ENCODE measurements at places on chromosomes 1 and 21.
A peak's percentile ranks its signal among the peaks of the same experiment; 100 is the strongest.

- DNase-seq, result no peak
Observed at GRCh38 chr1:219144658-219145315, 28.9 kb upstream of the LYPLAL1 start.

DNA sequence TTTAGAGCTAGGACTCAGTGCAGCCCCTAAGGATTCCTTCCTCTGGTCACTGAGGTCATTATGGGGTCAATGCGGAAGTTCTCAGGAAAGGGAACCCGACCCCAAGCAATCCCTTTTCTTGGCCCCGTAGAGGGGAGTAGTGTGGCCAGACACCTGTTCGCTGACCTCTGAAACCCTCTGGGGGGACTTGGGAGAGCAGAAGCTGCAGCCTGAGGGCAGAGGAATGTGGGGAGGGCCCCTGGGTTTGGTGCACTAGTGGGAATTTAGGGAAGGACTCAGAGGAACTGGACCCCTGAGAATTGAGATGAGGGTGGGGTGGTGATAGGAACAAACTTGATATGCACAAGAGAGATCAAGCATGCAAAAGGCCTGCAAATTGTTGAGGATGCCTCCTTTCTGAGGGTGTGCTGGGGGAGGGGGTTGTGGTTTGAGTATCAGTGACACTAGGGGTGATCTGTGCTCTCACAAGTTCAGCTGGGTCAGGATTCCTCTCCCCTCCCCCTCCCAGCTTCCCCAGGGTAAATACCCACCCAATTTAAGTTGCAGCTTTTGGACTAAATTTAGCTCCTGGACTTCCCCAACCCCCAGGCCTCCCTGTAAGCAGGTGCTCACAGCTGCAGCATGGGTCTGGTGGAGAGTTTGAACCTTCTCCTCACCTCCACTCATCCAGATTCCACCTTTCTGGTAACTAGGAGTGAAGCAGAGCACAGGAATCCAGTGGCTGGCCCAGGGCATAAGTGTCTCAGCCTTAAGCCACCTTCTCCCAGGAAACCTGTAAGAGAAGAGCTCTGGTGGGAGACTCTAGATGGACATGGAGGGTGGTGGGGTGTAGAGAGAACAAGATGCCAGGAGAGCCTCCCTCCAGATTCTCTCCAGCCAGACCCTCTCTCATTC, 13.5 kb downstream of the ADAMTSL4 start:
- DNase-seq, result no peak

- no peak for DNase-seq
Observed at GRCh38 chr21:38756746-38757145, 49.0 kb upstream of the ETS2 start.

DNA sequence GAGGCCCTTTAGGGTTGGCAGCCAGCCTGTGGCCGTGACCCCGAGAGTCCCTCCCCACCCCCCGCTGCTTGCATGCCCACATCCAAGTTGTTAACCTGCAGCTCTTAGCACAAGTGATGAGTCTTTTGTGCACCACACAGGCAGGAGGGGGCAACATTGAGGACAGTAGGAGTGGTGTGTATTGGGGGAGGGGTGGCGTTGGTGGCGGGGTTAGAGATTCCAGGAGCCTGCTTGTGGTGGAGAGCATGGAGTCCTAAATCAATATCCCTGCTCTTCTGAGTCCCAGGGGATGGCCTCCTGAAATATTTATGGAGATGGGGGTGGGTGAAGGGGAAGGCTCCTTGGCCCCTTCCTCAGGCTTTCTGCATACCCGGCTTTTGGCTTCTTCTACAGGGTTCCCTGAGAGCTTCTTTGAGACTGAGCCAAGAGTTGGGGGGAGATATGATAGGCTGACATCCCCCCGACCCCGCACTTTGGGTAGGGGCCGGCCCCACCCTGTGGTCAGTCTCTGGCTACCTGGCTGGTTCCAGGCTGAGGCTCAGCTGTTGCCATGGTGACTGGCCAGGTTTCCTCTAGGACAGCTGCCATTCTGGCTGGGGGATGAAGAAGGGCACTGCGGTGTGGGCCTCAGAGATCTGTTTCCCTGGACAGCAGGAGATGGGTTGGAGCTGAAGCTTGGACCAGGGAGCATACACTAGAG, 5.0 kb downstream of the CHRNB2 start:
- no peak for DNase-seq

DNA sequence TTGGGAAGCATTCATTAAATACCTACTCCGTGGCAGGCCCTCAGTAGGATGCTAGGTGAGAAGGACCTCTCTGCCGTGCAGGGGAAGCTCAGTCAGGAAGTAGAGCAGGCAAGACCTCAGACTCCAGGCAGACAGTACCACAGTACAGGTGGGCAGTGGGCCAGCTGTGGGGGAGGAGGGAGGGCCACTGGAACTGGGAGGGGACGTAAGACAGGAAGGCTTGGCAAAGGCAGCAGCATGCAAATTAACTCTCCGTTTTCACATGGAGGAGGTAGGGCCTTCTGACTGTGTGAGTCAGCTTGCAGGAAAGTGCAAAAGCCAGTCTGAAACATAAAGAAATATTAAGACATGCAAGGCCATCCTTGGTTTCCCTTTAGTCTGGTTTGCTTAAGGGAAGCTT, 157.7 kb downstream of the TRIM33 start:
- DNase-seq, result peak; percentile 65

DNA sequence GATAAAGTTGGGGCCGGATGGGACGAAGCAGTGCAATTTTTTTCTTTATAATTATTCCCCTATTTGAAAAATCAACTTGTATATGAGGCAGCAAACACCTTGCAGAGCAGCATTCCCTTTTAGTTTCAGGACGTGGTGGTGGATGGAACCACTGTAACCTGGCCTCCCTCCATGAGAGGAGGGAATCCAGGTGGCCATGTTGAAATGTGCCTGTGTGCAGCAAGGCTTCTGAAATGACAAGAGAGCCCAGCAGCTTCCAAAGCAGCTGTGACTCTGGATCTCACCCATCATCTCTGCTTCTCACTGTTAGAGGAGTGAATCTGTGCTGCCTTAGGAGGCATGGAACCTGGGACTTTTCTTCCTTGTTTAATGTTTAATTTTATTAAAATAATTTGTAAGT, 42.3 kb downstream of the NFIA start:
- no peak for DNase-seq

Data from NCI-H2081 (cell line).